ENCODE measurements at places on chromosomes 4 and X. TPM values are rescaled to one million over a fixed set of nuclear protein-coding genes. Genes with fewer than 3 reads are reported as not detected.

DNA sequence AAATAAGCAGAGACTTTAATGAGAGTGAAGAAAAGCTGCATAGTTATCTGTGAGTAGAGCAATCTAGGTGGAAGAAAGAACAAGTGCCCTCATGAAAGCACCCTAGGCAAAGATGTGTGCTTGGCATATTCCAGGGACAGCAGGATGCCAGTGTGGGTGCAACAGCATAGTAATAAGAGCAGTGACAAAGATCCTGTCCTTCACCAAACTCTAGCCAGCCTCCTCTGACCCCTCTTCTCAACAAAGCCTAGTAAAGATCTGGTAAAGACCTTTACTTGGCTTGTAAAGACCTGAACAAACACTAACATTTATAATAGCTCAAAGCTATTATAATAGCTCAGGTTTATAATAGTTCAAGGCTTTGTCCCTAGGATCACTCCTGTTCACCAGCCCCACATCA, 735.4 kb downstream of the PCDH7 start:
- H3K4me3 ChIP-seq = no peak overlapping the region
- no peak overlapping the region for H3K27ac ChIP-seq
- DNase-seq = no peak
- H3K27me3 ChIP-seq = no peaks in the 10 kb centered on the region

XAGE1A gene
- not detected for total RNA-seq

TMEM31 gene
- total RNA-seq = 0.44 TPM

DNA sequence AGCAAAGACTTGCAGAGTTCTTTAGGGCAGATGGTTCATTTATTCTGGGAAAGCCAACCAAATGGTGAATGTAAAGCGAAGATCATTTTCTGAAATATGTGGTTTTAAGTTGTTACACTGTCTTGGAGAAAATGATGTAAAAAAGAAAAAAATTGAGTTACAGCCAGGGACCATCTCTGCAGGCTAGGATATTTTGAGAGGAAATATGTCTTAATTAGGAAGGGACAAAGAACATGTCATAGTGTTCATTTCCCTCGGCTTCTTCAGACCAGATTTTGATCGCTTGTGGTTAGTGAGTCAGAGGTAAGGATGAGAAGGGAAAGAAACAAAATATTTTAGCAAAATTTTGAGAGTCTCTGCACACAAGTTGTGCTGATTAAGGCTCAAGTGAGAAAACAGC, 59.0 kb upstream of the C1QTNF7 start:
- no peak overlapping the region for H3K27ac ChIP-seq
- no peaks in the 10 kb centered on the region for H3K36me3 ChIP-seq
- no peaks in the 10 kb centered on the region for H3K27me3 ChIP-seq
- H3K4me3 ChIP-seq = no peak overlapping the region

GRCh38 chr4:37590016-37590415, 96.2 kb downstream of the RELL1 start:
- H3K27ac ChIP-seq = no peak overlapping the region
- no peak overlapping the region for H3K4me3 ChIP-seq
- H3K27me3 ChIP-seq = no peaks in the 10 kb centered on the region
- no peaks in the 10 kb centered on the region for H3K4me1 ChIP-seq

CT45A3 gene
- total RNA-seq = not detected

- DNase-seq = no peak
- no peaks in the 10 kb centered on the region for H3K4me1 ChIP-seq
- H3K27me3 ChIP-seq = no peaks in the 10 kb centered on the region
- H3K27ac ChIP-seq = no peak overlapping the region
- no peaks in the 10 kb centered on the region for H3K36me3 ChIP-seq
Observed at GRCh38 chr4:11081006-11081405, 347.7 kb downstream of the HS3ST1 start.

DNA sequence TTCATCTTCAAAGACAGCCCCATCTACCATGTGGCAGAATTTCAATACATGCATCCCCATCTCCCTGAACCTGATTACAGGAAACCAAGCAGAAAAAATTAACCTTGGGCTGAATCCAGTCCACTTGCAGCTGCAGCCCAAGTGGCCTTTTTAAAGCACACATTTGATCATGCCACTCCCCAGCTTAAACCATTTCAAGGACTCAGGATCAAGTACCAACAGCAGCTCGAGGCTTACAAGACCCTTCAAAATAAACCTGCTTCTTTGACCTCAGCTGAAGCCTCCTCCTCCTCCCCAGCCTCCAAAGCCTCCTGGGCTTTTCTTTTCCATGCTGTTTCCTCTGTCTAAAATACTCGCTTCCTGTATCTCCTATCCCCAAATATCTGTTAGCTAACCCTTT, 50.7 kb upstream of the KIT start:
- DNase-seq = no peak
- H3K4me1 ChIP-seq = no peaks in the 10 kb centered on the region
- H3K27me3 ChIP-seq = no peaks in the 10 kb centered on the region
- H3K4me3 ChIP-seq = no peak overlapping the region
- H3K27ac ChIP-seq = no peak overlapping the region

DNA sequence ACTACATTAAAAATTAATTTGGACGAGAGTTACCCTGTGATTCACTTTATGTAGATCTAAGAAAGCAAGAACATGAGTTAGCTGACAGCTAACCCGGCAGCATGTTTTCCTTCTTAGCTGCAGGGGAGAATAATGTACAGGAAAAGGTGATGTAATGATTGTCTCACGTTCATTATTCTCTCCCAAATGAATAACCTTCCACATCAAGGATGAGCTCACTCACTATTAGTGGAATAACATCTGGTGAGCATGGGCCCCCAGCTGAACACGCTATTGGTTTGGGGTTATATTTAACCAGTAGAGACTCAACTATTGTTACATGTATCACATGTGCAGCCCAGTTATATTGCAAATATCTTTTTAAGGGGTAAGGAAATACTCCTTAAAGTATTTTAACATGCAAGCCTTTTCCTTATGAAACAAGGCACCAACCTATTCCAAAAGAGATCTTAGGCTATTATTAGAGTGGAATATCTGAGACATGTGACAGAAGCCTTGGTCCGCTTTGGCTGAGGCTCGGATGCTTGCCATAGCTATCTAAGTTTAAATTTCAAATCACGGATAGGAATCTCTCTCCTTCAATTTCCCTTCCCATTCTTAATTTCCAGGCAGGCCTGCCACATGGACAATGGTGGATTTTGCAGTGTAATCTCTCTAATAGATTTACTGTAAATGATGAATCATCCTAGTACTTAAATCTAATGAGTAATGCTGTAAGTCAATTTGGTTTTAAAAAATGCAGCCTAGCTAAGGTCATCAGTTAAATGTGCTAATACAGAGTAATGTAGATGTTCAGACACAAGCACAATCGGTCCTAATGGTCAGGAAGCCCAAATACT, 99.0 kb upstream of the OTUD4 start:
- DNase-seq = no peak
- H3K27ac ChIP-seq = no peak overlapping the region
- no peak overlapping the region for H3K4me3 ChIP-seq
- H3K36me3 ChIP-seq = no peaks in the 10 kb centered on the region
- no peaks in the 10 kb centered on the region for H3K4me1 ChIP-seq
- H3K27me3 ChIP-seq = peaks cover 3% of the 10 kb centered on the region
